ENCODE measurements at places on chromosomes 16 and 17.

GRCh38 chr17:50169121-50169764, 3.4 kb downstream of the SGCA start:
- no peak for DNase-seq

- no peak for DNase-seq
Observed at GRCh38 chr16:21224800-21225199, 8.7 kb upstream of the ANKS4B start.

GRCh38 chr16:89359264-89360147, 130.9 kb downstream of the ANKRD11 start:
- DNase-seq, result no peak

- DNase-seq, result no peak
Observed at GRCh38 chr16:50679266-50679665, 1.8 kb downstream of the SNX20 start.

- peak; percentile 46 for DNase-seq
Observed at GRCh38 chr17:38898812-38899348, 26.5 kb upstream of the LASP1NB start.

DNA sequence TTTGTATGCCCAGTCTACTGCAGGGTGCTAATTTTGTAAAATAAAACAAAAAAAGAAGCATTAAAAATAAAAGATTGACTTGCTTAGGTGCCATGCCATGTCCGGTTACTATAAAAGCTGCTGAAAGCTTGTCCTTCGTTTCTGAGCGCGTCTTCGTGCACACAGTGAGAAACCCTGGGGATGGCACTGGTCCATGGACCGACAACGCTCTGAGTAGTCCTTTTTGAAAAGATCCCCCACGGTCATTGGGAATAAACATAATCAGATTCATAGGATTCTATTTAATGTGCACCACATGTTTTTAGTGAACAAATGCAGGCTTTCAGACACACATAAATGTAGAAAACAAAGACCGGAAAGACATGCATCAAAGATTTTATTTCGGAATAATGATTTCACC, 146.3 kb downstream of the XYLT1 start:
- no peak for DNase-seq

GRCh38 chr16:89084411-89084810, 9.2 kb upstream of the ACSF3 start:
- DNase-seq, result no peak

DNA sequence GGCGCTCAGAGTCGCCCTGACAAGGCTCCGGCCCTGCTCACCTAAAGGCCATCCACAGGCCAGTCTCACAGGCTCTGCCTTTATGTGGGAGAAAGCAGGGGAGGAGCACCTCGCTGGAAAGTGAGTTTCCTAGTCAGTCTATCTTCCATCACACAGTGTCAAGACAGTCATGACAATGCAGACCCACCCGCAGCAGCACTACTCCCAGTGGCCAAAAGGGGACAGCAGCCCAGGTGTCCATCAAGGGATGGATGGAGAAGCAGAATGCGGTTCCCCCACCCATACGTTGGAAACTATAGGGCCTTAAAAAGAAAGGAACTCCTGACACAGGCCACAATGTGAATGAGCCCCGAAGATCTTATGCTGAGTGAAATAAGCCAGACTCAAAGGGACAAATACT, 226.8 kb downstream of the ENGASE start:
- DNase-seq, result no peak

GRCh38 chr16:85998868-85999729, 100.1 kb downstream of the IRF8 start:
- no peak for DNase-seq

GRCh38 chr16:85480727-85481101, 132.4 kb upstream of the GSE1 start:
- no peak for DNase-seq

DNA sequence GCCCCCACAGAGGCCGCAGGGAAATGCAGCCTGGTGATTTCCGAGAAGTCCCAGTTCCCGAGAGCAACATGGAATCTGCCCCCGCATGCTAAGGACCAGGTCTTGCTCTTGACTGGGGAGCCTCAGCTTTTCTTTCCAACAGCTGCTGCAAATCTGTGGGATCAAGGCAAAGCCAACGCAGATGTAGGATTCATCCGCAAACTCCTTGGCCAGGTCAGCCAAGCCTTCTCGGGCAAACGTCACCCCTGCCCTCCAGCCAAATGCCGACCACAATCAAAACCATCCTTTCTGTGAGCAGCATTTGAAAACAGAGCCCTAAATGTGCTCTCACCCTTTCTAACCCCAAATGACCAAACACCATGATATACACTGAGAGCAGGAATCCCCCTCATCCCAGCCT, 54.0 kb downstream of the MRM3 start:
- no peak for DNase-seq

- no peak for DNase-seq
Observed at GRCh38 chr16:9092282-9092977, 986 bp downstream of the HAPSTR1 start.

DNA sequence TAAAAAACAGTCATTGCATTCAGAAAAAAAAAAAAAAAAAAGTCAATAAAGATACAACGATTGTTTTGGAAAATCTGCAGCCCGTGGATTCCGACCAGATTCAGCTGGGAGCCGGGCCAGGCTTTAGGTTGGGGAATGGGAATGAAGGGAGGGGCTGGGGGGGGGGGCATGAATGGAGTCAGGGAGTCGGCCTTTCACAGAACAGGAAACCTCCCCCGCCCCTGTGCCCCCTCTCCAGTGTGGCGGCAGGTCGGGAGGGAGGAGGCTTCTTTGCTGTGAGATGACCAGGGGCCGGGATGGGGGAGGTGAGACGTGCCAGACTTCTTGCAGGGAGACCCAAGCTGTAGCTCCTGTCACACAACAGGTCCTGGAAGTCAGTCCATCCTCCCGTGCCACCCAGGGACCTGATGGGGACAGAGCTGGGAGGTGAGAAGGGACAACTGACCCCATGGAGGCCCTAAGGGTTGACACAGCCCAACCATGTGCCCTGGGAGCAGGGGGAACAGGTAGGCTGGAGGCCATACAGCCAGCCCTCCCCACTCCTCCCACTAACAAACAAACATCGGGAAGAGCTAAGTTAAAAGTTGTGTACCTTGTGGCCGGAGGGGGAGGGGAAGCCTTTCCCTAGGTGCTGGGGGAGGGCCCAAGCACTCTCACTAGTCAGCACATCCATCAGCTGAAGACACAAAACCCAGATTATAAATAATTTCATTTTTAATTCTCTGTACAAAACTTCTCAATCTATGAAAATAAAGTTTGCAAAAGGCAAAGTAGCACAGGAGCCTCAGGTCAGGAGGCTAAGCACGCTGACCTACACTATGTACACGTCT, 25.2 kb downstream of the SREBF1 start:
- no peak for DNase-seq

- DNase-seq, result no peak
Observed at GRCh38 chr16:51180719-51181502, 29.8 kb upstream of the SALL1 start.

DNA sequence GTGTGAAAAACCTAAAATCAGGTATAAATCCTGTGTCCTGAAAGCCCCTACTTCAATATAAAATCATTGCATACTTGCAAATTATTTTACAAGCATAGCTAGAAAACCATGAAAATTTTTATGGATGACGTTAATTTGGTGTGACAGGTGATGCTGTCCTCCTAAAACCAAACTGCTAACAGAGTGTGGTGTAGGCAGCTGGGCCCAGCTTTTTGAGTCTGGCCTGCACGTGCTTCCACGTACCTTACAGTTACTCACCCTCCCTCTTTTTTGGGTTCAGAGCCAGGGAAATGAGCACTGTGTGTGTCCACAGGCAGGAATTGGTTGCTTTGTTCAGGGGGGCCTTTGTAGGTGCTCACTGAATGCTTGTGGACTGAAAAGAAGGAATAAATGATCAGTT, 36.4 kb downstream of the CLEC16A start:
- no peak for DNase-seq

DNA sequence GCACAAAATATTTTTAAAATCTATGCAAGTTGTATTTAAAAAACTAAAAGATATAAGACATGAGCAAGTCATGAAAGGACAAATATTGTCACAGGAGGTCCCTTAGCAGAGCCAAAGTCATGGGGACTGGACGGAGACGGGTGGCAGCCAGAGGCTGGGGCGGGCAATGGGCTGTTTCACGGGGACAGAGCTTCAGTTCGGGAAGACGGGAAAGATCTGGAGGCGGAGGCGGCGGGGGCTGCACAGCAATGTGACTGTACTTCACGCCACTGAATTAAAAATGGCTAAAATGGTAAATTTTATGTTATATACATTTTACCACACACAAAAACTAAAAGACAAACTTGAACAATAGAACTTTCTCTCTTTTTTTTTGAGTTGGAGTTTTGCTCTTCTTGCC, 60.0 kb upstream of the METRNL start:
- DNase-seq, result no peak

DNA sequence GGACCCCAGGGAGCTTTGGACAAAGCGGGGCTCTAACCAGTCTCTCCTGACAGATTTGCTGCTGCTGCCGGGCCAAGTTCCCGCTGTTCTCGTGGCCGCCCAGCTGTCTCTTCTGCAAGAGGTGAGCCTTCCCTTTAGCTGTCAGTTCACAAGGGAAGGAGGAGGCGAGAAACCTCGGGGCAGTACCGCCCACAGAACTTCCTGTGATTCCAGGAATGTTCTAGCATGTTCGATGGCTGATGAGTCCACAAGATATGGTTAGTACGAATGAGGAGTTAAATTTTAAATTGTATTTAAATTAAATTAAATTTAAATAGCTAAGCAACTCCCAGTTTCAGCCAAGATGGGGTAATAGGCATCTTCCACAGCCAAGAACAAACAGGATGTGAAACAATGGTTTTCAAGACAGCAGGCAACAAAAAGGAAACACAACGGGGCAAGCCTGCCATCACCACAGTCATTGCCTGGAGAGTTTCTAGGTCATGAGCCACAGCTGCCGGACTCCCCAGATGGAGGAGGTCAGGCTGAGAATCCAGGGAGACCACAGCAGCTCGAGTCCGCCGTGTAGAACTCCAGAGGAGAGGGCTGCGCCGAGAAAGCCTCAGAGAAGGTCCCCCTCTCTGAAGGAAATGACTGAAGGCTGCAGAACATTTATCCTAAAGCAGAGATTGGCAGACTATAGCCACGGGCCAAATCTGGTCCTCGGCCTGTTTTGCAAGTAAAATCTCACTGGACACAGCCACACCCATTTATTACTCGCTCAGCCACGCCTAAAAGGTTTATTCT, 9.5 kb upstream of the TCF25 start:
- no peak for DNase-seq

DNA sequence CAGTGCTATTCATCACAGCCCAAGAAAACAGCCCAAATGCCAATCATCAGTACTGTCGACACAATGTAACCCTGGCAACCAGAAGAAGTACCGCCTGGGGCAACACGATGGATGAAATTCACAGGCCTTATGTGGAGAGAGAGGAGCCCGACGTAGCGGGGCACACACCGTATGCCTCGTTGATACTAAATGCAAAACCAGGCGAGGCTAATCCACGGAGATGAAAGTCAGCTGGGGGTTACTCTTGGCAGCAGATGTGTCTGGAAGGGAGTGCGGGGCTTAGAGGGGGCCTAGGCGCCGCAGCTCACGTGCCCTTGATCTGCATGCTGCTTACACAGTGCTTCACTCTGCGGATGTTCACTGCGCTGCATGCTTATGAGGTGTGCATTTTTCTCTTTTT, 29.8 kb downstream of the ITGAE start:
- no peak for DNase-seq

- no peak for DNase-seq
Observed at GRCh38 chr16:70729292-70729691, 43.4 kb upstream of the MTSS2 start.

DNA sequence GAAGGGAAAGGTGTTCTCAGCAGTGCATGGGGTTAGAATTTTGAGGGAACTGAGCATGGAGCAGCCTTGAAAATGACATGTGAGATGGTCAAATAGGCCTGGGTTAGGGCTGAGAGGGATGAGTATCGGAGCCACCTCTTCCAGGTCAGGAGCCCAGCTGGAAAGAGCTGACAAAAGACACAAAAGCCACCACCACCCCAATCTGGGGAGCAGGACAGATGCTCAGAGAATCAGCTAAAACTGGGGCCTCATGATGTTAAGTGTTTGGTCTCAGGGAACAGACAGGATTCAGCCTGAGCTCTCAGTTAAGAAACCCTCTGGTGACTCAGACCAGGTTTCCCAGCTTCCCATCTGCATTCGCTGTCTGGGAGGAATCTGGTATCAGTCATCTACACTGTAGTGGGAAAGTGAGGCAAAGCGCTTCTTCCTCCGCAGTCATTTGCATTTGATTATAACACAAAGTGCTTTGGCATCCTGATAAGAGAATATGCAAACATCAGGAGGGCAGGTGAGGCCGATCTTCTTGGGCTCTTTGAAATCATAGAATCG, 2.6 kb downstream of the WNT9B start:
- DNase-seq, result no peak

- no peak for DNase-seq
Observed at GRCh38 chr17:74408815-74409214, 23.1 kb upstream of the GPRC5C start.

- no peak for DNase-seq
Observed at GRCh38 chr17:14310101-14310500, 9.2 kb downstream of the HS3ST3B1 start.

DNA sequence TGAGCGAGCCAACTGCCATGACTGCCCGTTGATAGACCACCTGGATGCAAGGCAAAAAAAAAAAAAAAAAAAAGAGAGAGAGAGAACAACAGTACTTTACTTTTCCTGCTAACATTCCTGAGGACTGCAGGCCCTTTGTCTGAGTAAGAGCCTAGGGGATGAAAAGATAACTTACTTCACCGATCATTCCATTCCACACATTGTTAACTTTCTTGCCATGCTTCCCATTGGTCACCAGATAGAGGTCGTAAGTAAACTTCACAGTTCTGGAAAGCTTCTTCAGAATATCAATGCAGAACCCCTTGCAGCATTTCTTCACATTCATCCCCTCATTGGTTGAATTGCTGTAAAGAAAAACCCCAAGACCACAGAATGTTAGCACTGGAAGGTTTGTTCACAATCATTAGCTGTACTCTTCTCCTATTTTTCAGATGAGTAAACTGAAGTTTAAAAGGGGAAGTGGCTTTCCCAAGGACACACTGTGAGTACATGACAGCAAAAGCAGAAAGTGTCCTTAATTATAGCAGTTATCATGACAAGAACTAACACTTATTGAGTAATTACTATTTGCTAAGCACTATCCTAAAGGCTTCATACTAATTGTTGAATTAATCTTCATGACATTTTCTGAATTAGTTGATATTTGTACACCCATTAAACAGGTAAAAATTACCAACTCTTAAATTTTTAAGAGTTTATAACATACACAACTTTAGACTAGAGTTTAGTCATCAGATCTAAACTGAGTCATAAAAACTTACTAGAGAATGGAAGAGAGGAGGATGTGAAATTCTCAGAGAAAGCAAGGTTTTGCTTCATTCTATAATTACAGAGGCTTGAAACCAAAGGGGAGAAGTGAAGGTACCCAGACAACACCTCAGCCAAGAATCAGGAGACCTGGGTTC, 341.2 kb downstream of the GRIN2A start:
- no peak for DNase-seq

DNA sequence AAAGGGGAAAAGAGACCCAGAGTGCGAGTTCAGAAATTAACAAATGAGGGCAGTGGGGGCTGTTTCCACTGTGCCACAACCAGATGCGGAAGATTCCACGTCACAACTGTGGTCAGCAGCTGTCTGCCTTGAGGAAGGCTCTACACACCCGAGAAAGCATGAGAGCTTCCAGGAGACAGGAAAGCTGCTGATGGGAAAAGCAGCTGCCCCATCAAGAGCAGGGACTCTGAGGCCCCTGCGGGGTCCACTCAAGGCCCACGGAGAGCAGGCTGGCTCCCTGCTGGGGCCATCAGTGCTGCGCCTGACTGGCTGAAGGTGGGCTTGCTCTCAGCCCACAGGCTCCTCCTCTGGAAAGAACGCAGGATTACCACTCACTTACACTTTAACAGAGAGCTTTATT, 14.8 kb upstream of the TRAP1 start:
- no peak for DNase-seq

GRCh38 chr17:1078831-1079561, 82.1 kb downstream of the TIMM22 start:
- no peak for DNase-seq

All from stimulated activated CD8-positive, alpha-beta memory T cell treated with anti-CD3 and anti-CD28 coated beads, Interleukin-4, amount 100 ng/mL, for 1 hour (primary cell).